ENCODE measurements at places on chromosomes 4 and X.

DNA sequence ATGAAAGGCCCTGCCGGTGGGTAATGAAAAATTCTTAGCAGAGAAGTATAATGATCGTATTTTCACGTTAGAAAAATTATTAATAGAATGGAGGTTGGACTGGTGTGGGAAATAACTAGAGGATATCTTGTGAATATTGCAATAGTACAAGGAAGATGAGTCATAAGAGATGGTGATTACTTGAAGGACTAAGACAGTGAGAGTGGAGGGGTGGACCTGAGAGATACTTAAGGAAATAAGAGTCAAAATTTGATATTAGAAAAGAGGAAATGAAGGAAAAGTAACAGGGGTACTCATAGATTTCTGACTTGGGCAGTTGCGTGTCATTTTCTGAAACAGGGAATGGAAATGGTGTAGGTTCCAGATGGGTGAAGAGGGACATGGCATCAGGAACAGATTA, 1.7 kb upstream of the USP53 start:
- no peak for DNase-seq

- no peak for DNase-seq
Measured at GRCh38 chrX:106862972-106863688, 40.0 kb downstream of the RIPPLY1 start.

GRCh38 chrX:136907621-136908020, 27.1 kb upstream of the RBMX start:
- DNase-seq, result no peak

- no peak for DNase-seq
Measured at GRCh38 chrX:101265869-101266428, 25.2 kb downstream of the TAF7L start.

DNA sequence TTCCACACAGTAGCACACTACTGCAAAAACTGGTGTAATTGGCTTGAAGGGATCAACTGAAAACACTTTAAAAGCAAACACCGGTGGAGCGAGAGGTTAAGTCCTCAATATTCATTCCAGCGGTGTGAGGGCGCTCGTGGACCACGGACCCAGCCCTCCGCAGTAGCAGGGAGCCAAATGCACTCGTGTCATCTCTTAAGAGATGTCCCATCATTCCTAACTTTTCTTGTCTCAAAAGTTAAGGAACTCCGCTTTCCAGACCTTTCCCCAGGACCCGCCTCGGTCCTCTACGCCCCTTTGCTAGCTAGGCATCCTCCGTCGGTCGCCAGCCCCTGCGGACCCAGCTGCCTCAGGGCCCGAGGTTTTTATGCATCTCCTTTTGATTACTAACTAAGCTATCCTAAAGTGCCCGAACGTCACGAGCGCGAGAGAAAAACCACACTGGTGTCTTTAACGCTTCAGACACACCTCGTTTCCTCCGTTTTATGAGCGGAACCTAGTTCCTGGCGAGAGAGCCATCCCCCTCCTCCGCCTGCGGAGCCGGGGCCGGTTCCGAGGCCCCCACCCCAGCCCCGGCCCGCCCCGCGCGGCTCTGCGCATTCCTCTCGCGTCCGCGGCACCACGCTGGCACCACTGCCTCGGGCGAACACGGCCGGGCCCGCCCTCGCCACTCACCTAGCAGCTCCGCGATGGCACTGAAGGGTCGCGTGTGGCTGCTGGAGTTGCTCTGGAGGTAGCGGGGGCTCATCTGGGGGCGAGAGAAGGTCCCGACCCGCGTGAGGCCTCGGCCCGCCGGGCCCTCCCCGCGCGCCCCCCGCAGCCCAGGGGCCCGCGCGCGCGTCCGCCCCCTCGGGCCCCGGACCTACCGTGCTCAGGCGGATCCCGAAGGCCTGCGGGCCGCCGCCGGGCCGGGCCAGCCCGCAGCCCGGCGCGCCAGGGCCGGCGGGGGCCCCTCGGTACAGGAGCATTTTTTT, 723 bp downstream of the MORC4 start:
- peak; percentile 21 for DNase-seq

- DNase-seq, result no peak
Measured at GRCh38 chrX:104419211-104419610, 146.8 kb upstream of the IL1RAPL2 start.

- DNase-seq, result peak; percentile 13
Measured at GRCh38 chrX:104112326-104112951, at the start of gene ZCCHC18. ZCCHC18 (plus strand) TSS chrX:104112523; CDS start chrX:104114112, 1,589 bp downstream.

DNA sequence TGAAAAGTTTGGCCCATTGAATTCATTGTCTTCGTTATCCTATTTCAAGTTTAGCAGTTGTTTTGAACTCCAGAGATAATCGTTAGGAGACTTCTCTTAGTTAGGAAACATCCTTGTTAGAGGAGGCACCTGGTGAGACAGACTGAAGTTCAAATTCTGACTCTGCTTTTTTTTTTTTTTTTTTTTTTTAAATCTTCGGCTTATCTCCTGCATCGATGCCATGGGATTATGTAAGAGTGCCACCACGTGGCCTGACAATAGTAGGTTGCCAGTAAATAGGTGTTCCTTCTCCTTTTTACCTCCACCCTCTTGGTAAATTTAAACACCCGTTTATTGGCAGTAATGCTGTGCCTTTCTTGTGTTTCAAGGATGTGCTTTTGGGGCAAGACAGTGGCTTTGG, 149.3 kb downstream of the SOWAHB start:
- no peak for DNase-seq

GRCh38 chr4:176359590-176359989, 39.8 kb downstream of the SPCS3 start:
- no peak for DNase-seq

DNA sequence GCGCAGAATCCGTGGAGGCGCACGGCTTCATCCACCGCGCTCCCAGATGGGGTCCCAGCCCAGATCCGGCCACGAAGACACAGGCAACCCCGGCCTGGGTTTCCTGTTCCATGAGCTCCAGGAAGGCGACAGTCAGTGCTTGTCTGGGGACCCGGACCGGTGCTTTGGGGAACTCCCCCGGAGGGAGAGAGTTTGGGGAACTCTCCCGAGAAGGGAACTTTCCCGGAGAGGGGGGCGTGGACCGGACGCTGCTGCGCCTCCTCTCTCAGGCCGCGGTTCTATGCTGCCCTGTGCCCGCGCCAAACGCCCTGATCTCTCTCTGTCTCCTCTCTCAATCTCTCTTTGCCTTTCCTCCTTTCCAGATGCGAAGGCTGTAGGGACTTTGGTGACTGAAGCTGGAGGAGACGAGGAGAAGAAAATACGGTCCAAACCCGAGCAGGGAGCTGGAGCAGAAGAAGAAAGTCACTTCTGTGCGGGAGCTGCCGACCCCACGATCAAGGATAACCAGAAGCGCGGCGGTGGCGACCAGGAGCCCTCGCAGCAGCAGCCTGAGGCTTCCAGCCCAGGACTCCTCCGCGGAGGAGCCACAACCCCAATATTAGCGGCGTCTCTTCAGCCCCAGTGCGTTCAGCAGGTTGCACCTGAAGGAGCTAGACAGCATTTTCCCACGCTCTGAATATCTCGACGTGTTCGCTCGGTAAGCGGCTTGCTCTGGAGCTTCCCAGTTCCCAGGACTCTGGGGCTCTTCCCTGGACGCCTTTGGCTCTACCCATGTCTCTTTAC, 47.6 kb upstream of the NKAP start:
- no peak for DNase-seq

- no peak for DNase-seq
Measured at GRCh38 chrX:38599796-38600755, 38.7 kb downstream of the TSPAN7 start.

GRCh38 chr4:180637616-180638015, 1605.6 kb upstream of the TENM3 start:
- DNase-seq, result no peak

DNA sequence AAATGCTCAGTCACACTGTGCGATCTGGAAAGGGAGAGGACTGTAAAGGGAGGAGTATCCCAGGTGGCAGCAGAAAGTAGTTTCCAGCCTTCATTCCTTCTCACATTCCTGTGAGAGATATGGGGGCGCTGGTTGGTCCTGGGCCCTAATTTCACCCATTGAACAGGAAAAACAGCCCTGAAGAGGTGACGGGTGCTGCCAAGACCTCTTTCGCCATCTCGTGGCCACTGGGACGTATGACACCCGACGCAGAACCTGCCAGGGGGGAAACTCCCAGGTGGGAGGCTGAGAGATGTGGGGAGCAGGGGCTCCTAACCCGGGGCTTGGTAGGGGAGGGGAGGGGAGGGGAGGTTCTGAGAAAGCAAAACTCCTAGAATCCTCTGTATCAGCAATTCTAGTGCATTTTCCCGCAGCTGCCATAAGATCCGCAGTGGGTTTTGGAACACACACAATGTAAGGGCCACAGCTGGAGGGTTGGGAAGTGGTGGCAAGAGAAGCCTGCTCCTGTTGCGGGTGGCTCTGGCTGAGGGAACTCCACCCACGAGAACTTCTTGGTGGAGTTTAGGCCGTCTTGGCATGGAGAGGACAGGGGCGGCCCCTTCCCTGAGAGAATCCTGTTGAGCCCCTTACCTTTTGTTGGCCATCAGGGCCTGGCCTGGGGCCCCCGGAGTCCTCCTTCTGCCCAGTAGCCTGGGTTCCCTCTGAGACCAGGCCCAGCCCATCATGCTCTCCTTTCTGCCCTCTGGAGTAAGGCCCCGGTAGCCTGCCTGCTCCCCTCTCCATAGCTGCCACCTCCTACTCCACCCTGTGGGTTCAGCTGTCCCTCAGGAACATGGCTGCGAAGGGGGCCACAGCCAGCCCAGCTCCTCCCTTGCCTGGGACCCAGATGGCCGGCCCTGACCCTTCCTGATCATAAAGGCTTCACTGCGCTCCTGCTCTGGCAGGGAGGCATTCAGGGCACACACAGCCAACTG, 134.1 kb downstream of the OR13H1 start:
- no peak for DNase-seq

DNA sequence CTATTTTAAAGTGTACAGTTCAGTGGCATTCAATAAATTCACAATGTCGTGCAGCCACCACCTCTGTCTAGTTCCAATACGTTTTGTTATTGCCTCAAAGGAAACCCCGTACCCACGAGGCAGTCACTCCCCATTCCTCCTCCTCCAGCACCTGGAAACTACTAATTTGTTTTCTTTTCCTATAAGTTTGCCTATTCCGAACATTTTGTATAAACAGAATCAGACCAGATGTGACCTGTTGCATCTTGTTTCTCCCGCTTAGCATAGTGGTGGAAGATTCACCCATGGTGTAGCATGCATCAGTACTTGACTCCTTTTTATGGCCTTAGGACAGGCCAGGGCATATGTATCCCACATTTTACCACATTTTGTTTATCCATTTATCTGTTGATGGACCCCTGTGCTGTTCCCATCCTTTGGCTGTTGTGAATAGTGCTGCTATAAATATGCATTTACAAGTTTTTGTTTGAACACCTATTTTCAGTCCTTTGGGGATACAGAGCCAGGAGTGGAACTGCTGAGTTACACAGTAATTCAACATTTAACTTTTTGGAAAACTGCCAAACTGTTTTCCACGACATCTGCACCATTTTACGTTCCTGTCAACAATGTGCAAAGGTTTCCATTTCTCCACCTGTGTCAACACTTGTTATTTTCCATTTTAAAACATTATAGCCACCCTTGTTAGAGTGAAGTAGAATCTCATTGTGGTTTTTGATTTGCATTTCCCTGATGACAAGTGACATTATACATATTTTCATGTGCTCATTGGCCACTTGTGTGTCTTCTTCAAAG, 57.8 kb upstream of the STX18 start:
- DNase-seq, result no peak

- DNase-seq, result no peak
Measured at GRCh38 chrX:125765347-125765746, 400.7 kb downstream of the DCAF12L2 start.

- DNase-seq, result no peak
Measured at GRCh38 chrX:10041383-10041782, 74.2 kb downstream of the CLDN34 start.

GRCh38 chr4:186722796-186723291, 812 bp downstream of the FAT1 start:
- no peak for DNase-seq

GRCh38 chr4:121950212-121950679, 1.6 kb downstream of the TRPC3 start:
- DNase-seq, result peak; percentile 72

DNA sequence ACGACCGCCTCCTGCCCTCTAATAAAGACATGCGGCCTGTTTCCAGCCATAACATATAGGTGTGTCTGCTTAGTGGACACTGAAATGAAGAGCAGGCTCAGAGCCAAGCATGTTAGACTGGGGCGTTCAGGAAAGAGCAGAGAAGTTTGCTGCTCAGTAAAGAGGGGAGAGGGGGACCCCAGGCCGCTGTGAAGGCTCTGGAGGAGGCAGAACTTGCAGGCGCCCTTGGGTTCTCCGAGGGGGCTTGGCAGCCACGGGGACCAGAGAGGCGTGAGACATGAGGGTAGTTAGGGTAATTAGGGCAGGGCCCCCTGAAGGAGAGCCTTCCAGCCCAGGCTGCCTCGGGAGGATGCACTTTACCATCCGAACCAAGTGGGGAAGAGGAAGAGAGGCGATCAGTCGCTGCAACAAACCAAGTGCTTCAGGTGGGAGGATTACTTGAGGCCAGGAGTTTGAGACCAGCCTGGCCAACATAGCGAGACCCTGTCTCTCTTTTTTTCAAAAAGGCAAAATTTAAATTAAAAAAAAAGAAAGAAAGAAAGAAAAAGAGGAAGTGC, 46.6 kb upstream of the CDKN2AIP start:
- no peak for DNase-seq

GRCh38 chr4:85826060-85826678, 351.2 kb downstream of the ARHGAP24 start:
- no peak for DNase-seq

GRCh38 chr4:44646151-44646550, 5.3 kb downstream of the YIPF7 start:
- DNase-seq, result no peak

DNA sequence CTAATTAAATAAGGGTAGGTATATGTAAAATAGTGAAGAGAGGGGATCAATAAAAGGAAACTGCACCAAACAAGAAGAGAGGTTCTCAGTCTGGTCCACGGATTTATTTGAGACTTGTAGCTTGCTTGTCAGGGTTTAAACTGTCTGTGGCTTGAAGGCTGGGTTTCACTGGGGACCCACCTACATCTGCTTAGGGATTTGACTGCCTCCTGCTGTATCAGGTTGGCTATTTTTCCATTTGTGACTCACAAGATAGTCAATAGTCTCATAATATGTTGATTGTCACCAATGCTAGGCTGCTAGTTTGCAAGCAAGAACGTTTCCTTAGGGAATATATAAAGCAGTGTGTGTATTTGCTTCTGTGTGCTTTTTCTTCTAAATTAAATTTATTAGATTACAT, 1950.7 kb upstream of the IGFBP7 start:
- DNase-seq, result no peak

DNA sequence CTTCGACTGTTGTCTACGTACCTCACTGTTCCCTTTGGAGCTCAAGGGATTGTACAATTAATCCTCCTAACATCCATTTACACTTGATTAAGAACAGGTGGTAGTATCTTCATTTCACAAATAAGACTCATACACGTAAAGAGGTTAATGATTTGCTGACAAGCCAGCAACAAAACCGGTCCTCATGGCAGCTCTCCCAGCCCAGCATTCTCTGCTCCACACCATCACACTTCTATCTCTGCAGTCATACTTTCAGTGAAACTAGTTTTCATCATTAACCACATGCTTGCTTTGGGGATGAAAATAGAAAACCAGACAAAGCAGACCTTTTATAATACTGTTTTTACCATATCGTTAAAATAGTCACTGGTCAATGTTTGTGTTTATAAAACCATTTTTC, 28.7 kb upstream of the CASK start:
- no peak for DNase-seq

- DNase-seq, result no peak
Measured at GRCh38 chr4:164536814-164537213, 217.1 kb upstream of the SMIM31 start.
